ENCODE measurements at places on chromosomes 4 and X.

- DNase-seq = no peak
Measured at GRCh38 chr4:84917869-84918600, 48.5 kb downstream of the WDFY3 start.

DNA sequence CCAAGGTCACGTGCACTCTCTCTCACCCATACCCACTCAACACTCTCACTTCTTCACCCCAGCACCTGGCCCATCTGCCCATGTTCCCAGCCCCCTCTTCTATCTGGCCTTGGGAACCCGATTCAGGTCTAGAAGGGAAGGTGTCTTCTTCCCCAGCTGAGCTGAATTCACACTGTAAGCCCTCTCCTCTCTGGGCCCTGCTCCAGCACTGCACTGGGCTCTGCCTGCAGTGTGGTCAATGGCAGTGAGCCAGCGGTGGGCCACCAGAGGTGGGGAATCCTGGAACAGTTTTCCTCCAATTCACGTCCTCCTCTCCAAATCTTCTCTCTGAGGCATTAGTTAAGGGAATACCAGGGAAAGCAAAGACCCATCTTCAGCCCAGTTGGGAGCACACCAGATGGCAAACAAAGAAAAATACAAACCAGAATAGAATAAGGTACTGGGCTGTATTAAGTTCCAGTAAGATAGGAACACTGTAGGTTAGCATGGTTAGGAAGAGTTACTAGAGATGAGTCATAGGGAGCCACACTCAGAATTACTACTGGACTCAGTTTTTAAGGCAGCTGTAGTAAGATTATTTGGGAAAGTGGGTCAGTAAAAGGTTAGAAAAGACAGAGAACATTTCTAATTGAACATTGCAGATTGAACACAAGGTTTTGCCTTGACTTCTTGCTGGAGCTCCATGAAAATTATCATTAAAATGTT is 5.0 kb downstream of the AWAT2 start:
- no peak for DNase-seq

- DNase-seq = no peak
Measured at GRCh38 chr4:147927377-147928137, 195.7 kb downstream of the ARHGAP10 start.

DNA sequence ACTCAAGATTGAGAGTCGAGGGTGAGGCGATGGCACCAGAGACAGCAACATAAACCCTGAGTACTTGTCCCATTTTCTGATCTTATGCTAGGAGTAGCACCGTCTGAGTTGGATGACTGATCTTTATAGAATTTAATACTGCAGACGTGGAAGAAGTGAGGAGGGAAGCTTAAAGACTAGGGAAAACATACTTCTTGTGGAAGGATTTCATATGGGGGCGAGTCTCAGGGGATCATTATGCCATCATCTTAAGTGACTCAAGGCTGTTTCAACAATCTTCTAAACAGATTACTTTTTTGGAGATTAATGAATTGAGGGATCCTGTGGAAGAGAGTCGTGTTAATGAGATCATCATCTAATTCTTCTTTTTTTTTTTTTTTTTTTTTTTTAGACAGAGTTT is 17.2 kb upstream of the FAT1 start:
- DNase-seq = no peak

DNA sequence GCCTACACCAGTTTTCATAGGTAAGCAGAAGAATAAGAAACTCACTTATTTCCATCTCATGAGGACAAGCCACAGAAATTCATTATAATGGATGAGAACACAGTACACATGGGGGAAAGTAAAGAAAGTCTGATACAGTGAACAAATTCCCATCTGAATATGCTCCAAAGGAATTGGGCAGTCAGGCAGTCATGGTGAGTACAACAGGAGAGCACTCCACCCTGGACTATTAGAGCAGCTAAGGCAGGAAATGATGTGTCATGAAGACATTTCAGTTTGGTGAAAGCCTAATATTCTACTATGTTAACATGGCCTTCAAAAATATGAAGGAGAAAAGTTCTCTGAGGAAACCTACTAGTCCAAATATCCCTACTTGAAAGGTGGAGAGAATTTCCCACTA is 92.0 kb upstream of the PRDX4 start:
- no peak for DNase-seq

- DNase-seq = peak; percentile 30
Measured at GRCh38 chr4:128600996-128601871, 208.3 kb upstream of the JADE1 start.

DNA sequence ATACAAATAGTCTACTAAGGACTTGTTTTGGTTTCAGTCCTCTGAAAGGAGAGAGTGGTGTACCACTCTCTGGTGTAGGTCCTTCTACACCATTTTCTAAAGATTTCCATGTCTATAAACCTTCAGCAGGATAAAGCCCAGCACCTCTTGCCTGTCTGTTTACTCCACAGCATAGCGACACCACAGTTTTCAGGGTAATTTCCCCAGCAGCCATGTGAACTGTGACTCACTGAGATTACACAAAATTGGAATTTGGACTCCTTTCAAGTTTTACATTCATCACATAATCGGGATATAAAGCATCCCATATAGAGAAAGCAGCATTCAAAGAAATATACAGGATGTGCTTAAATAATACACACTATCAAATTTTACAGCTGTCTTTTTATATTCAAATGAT is 229.6 kb downstream of the PRDM5 start:
- no peak for DNase-seq

GRCh38 chrX:100512471-100512870 is 72.3 kb upstream of the TNMD start:
- DNase-seq = peak; percentile 22

DNA sequence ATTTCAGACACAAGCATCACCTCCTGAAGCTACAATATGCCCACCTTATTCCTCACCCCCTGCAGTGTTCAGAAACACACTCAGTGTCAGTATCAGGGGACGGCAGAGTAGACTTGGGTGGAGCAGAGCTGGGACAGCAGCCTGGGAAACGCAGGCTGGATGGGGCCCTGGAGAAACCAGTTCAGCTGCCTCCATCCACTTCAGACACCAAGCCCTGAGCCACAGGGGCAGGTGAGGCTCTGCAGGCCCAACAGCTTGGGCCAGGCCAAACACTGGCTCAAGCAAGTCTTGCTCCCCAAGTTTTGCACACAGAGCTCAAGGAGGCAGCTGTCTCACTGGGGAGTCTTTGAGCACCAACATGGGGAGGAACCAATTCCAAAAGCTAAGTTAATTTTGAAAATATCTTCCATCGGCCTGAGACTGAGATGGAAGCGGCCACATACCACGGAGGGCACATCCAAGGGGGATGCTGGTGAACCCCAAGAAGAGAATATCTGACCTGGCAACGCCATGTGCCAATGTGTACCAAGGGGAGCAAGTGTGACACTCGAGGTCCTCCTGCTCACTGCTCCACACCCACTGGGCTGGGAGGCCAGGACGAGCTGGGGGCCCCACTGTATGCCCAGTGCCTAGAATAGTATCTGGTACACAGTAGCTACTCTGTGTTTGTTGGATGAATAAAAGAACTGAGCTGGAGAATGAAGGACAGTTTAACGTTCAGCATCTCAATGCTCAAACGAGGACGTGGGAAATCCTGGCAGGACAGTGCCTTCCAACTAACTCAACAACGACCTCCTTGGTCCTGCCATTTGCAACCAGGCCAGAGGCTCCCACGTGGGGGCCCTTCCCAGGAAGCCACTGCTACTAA is 45.6 kb downstream of the PPP2R2C start:
- no peak for DNase-seq

DNA sequence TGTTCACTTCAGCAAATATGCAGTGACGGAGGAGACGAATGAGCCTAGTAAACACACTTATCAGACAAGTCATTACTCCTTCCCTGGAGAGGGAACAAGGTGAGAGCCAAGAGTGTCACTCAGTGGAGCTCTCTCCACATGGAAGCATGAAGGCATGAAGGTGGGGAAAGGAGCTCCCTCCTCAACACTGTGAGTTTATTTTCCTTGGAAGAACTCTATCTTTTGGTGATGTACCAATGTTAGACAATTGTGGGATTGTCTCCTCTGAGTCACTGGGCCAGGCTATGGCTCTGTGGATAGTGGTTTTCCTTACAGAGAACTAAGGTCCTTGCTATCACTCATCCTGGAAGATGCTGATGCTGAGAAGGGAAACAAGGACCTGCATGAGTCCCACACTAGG is 200.2 kb downstream of the CPEB2 start:
- DNase-seq = no peak

- peak; percentile 85 for DNase-seq
Measured at GRCh38 chr4:143336781-143337599, at the start of gene GAB1. Gene GAB1 (plus strand): TSS chr4:143336876. CDS start chr4:143337189, 313 bp downstream.

- no peak for DNase-seq
Measured at GRCh38 chrX:155242300-155242699, 22.0 kb downstream of the RAB39B start.

- DNase-seq = no peak
Measured at GRCh38 chr4:40425799-40426574, 90.9 kb downstream of the CHRNA9 start.

GRCh38 chr4:148273501-148273986 is 168.7 kb downstream of the NR3C2 start:
- DNase-seq = peak; percentile 98

GRCh38 chr4:42655921-42656678 is 805 bp downstream of the ATP8A1 start:
- peak; percentile 13 for DNase-seq

DNA sequence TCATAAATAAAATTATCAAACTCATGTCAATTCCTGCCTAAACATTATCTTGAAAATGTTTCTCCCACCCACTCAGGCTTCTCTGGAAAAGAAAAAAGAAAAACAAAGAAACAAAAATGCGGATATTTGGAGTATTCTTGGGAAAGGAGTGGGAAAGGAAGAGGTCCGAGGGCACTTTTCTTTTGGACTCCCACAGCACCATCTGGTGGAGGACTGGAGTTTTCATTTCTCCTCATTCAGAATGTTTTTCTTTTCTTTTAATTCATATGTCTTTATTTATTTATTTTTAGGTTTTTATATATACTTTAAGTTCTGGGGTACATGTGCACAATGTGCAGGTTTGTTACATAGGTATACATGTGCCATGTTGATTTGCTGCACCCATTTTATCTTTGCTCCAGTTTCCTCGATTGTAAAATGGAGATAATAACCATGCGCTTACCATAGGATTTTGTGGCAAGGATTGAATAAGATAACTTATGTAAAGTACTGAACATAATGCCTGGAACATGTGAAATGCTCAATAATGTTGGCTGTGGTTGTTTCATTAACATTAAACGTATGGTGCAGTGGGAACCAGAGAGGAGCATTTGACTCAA is 8.0 kb upstream of the KCNE5 start:
- DNase-seq = peak; percentile 38

GRCh38 chrX:120549483-120550452 is 11.0 kb downstream of the CUL4B start:
- DNase-seq = peak; percentile 48

DNA sequence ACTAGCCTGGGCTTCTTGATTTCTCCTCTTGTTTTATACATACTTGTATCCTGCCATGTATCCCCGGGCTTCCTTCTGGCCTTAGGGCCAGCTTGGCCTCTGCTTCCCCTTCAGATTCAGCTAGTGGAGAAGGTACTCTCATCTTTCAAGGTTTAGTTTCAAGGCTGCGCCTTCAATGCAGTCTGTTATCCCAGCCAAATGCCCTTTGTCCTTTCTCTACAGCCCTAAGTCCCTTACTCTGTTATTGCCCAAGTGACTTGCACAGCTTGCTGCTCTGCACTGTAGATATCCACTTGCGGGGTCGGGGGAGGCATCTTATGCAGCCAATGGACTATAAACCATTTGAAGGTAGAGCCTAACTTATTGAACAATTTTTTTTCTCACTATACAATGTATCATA is 357.5 kb downstream of the PPP1R2C start:
- no peak for DNase-seq

DNA sequence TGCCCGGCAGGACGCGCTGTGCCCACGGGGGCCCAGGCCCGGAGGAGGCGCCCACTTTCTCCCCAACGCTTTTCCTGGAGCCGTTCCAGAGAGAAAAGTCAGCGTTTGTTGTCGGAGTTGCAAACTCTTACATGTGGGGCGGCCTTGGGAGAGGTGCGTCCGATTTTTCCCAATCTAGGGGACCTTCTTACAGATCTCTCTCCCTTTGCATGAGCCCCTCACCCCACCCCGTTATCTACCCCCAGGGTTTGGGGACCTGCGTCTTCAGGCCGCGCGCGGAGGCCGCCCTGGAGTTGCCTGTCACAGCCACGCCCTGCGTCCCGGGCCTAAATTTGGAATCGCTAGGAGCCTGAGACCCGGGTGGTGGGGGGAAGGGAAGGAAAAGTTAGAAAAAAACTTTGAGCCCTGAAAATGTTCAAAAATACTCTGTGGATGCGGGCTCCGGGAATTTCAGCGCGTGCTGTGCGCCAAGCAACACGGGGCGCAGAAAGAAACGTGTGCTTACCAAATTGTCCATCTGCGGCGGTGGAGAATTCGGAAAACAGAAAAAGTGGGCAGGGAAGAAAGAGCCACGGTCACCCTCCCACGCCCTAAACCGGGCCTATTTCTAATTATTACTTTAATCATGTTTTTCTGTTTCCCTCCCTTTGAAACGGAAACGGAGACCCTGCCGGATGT is 587 bp downstream of the CD99 start:
- peak; percentile 59 for DNase-seq

DNA sequence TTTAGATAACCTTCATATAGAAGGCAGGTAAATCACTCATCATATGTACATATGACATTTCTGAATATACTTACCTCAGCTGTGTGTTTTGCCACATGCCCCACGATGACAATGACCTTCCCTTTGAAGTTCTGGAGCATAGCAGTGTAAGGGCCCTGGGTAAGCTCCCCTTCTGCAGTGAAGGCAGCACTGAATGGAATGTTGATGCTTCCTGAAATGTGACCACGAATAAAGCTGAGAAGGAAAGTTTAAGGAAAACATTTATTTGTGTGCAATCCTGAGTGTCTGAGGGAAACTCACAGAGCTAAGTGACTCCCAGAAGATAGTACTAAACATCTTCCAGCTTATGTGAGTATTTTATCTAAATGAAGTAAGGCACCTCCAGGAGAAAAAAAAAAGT is 200.1 kb downstream of the NPNT start:
- no peak for DNase-seq

GRCh38 chr4:163048447-163048846 is 118.2 kb downstream of the NAF1 start:
- peak; percentile 35 for DNase-seq

GRCh38 chrX:10126044-10126443 is 30.7 kb upstream of the CLCN4 start:
- DNase-seq = no peak

- no peak for DNase-seq
Measured at GRCh38 chrX:131626681-131627296, 82.9 kb downstream of the OR13H1 start.

DNA sequence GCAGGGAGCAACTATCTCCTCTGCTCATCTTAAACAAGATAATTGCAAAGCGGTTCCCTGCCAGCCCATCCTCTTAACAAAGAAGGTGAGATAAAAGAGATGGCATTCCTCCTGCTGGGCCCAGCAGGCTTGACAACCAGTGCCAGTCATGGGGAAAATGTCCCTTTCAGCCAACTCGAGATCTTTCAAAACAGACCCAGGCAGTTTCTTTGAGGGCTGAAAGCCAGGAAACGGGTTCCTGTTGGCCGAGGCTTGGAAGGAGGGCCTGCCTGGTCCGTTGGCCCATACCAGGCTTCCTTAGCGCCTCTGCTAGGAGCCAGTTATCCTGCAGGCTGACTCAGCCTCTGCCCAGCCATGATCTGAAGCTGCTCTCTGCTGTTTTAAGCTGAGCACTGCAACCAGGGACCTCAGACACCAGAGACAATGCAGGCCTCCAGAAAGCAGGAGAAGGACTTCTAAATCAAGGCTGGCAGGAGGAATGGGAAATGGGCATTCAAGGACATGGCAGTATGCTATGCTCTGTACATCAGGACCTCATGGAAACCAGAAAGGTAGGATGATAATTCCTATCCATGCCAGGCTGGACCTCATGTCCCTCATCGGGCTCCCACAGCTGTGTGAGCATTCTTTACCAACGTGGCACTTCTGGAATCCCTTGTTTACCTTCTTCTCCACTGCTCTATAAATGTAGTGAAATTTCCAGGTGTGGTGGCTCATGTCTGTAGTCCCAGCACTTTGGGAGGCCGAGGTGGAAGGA is 42.4 kb upstream of the SLC2A9 start:
- peak; percentile 29 for DNase-seq

Measured in hematopoietic multipotent progenitor cell treated with erythropoietin and hydrocortisone succinate and interleukin-3 and kit ligand, for 8 days (in vitro differentiated cells).